ENCODE measurements at places on chromosomes 11 and 22.

DNA sequence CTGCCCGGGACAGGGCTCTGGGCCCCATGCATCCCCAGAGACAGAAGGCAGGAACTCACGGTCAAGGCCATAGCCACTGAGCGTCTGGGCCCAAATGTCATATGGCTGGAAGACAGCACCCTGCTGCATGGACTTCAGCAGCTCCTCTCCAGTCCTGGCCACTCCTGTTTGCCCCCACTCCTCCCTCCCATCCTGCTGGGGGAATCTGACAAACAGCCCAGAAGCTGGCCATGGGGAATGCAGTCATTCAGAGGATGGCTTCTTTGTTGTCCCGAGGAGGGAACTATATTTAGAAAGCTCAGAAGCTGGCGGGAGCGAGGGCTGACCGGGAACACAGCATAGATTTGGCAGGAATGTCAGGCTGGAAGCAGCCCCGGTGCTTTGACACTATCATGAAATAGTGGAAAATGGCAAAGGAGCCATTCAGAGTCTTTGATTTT lies 35.0 kb downstream of the DKK3 start:
- no peak for DNase-seq

GRCh38 chr22:26496456-26496855 lies 12.8 kb downstream of the SRRD start:
- no peak for DNase-seq

DNA sequence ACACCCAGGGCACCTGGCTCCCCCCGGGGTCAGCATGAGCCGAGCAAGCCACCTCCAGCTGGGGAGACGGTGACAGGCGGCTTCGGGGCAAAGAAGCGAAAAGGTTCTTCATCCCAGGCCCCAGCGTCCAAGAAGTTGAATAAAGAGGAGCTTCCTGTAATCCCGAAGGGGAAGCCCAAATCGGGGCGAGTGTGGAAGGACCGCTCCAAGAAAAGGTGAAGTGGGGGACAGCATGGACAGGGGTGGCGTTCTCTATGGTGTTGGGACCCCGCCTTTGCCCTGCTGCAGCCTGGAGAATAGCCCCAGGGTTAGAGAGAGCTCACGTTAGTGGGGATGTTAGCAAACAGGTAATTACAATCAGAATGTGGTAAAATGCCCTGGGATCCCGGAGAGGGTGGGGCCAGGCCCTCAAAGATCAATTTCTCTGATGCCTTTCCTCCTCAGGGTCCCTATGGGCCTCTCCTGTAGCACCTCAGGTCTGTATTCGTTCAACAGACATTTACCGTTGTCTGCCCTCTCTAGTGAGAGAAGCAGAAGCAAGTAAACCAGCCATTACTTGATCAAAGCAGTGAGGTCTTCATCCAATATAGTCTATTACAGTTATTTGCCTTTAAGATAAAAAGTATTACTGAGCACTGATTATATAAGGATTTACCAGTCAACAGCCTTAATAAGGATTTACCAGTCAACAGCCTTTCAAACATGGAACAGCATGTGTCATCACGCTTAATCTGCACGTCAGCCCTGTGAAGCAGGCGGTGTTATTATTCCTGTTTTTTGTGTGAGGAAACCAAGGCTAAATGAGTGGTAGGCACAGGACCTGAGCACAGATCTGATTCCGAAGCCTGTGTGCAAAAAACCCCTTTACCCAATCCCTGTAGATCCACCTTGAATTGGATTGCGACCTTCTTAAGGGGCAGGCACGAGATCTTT lies 1.0 kb downstream of the CCDC86 start:
- DNase-seq: no peak

- peak; percentile 50 for DNase-seq
Observed at GRCh38 chr11:7442588-7443215, 42.6 kb upstream of the OLFML1 start.

DNA sequence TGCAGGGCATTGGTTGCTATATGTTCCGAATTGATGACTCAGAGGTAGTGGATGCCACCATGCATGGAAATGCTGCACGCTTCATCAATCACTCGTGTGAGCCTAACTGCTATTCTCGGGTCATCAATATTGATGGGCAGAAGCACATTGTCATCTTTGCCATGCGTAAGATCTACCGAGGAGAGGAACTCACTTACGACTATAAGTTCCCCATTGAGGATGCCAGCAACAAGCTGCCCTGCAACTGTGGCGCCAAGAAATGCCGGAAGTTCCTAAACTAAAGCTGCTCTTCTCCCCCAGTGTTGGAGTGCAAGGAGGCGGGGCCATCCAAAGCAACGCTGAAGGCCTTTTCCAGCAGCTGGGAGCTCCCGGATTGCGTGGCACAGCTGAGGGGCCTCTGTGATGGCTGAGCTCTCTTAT lies 5.4 kb upstream of the TTC36 start:
- no peak for DNase-seq

- DNase-seq: no peak
Observed at GRCh38 chr11:68775951-68776388, 24.6 kb upstream of the TESMIN start.

- no peak for DNase-seq
Observed at GRCh38 chr11:85062659-85063058, 564.5 kb downstream of the DLG2 start.

- DNase-seq: no peak
Observed at GRCh38 chr11:70944141-70944540, 308.2 kb downstream of the SHANK2 start.

DNA sequence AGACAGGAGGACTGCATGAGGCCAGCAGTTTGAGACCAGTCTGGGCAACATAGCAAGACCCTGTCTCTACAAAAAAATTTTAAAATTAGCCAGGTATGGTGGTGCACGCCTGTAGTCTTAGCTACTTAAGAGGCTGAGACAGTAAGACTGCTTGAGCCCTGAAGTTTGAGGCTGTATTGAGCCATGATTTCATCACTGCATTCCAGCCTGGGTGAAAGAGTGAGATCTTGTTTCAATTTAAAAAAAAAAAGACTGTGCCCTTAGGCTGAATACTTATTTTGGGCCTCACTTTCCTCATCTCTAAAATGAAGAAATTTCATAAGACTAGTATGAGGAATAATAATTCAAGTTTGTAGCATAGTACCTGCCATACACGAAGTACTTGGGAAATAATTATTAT lies 6.9 kb downstream of the AQP11 start:
- no peak for DNase-seq

- DNase-seq: no peak
Observed at GRCh38 chr22:37343348-37343747, 61.0 kb downstream of the CYTH4 start.

- no peak for DNase-seq
Observed at GRCh38 chr11:20668844-20669819, at the start of gene NELL1. TSS of gene NELL1 (plus strand) at chr11:20669586.

DNA sequence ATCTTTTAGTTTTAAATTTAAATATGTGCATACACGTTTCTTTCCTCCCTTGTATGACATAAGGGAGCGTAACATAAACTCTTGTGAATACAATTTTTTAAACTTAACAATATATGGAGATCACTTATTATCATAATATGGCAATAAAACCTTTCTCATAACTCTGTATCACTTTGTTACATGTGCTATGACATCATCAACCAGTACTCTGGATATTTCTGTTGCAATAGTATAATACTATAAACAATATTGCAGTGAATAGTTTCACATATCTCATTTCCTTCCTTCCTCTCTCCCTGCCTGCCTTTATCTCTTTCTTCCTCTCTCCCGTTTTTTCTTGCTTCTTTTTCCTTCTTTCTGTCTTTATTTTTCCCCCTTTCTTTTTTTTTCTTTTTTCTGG lies 1278.0 kb upstream of the CNTN5 start:
- DNase-seq: no peak

DNA sequence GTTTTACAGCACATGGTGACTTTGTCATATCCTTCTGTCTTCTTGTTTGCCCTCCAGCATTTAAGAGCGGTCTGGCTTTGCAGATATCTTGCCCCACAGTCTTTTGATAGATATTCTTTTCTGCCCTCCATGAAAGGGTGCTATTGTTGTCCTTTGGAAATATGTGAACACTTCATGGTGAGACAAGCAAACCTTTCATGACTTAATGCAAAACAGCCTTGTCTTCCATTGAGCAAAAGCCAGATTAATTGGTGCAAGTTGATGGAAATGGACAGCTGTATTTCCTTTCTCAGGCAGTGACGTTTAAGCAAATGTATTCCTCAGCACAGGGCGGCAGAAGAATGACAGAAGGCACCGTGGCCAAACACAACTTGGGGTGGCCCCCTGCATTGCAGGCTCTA lies 4.4 kb downstream of the DCPS start:
- no peak for DNase-seq

DNA sequence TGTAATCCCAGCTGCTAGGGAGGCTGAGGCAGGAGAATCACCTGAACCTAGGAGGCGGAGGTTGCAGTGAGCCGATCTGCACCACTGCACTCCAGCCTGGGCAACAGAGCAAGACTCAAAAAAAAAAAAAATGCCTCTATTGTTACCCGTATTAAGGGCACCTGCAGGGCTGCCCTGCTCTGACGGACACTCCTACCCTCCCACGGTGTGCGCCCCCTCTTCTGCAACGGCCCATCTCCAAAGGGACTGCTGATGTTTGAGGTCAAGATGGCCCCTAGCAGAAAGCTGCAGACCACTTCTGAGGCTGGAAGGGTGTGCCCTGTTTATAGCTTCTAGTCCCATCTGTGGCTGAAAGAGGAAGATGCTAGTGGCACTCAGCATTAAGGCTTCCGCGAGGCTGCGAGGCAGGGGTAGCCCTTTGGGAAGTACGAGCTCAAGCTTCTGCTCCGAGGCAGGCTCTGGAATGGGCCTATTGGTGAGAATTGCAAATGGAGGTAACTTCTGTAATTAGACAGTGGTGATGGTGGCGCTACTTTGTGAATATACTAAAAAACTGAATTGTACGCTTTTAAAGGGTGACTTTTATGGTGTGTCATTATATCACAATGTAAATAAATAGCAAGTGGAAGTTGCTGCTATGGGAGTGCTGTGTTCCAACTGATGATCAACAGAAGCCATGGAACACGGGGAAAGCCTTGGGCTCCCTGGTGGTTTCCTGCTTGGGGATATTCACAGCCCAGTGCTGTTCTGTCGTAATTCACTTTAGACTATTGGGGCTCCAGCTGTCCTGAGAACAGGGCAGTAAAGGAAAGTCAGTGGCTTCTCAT lies 24.3 kb downstream of the ARFGAP2 start:
- DNase-seq: no peak

- DNase-seq: no peak
Observed at GRCh38 chr11:77449060-77449521, 24.8 kb downstream of the PAK1 start.

- DNase-seq: no peak
Observed at GRCh38 chr11:77212314-77213007, 84.4 kb downstream of the MYO7A start.

- no peak for DNase-seq
Observed at GRCh38 chr11:27281740-27282590, 81.0 kb downstream of the CCDC34 start.

- DNase-seq: no peak
Observed at GRCh38 chr11:99687320-99687719, 666.6 kb downstream of the CNTN5 start.

GRCh38 chr11:112478806-112479205 lies 218.1 kb upstream of the PLET1 start:
- no peak for DNase-seq

GRCh38 chr22:29625090-29625825 lies 21.8 kb downstream of the NF2 start:
- DNase-seq: no peak

GRCh38 chr22:50438305-50439275 lies 36.2 kb downstream of the SBF1 start:
- no peak for DNase-seq

DNA sequence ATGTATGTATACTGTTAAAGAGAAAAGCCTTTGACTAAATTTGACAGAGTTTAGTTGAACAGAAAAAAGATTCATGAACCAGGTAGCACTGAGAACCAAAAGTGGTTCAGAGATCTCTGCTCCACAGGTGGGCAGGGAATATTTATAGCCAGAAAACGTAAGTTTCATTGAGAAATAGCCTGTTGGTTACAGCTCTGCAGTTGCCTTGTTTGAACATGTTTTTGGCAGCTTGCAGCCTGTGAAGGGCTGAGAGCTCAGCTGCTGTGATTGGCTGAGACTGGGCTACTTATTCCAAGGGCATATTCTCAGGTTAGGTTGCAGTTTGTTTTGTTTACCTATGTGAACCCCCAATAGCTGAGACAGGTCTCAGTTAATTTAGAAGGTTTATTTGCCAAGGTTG lies 13.5 kb upstream of the ZNF74 start:
- DNase-seq: no peak

GRCh38 chr11:107413352-107413751 lies 44.3 kb downstream of the CWF19L2 start:
- DNase-seq: no peak

DNA sequence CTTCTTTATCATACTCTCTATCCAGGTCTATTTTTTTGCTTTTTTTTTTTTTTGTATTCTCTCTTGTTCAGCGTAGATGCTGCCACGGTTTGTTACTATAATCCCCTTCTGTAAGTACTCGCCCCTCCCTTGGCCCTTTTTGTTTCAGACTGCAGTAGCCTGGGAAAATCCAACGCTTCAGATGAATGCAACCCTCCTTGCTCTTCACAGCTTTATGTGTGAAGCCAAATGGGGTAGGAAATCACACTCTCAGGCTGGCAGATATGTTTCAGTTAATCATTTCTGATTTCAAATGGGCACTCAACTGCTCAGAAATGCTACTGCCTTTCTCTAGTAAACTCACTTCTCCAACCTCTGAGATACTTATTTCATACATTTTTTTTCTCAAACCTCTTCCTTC lies 149.1 kb downstream of the LARGE1 start:
- no peak for DNase-seq

DNA sequence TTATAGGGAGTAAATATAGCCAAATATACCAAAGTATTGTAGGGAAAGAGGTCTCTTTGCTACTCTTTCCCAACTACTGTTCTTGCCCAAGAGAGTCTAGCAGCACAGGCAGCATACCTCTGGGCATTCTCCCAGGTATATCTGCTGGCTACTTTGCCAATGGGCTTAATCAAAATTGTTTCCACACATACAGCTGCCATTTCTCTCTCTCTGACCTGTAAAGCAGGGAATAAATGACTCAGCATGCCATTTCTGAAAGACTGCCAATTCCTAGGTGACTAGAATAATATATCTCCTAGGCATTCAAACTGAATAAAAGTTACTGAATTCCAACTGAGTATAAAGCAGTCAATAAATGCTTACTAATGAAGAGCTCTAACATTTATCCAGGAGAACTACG lies 44.6 kb downstream of the RDX start:
- no peak for DNase-seq

DNA sequence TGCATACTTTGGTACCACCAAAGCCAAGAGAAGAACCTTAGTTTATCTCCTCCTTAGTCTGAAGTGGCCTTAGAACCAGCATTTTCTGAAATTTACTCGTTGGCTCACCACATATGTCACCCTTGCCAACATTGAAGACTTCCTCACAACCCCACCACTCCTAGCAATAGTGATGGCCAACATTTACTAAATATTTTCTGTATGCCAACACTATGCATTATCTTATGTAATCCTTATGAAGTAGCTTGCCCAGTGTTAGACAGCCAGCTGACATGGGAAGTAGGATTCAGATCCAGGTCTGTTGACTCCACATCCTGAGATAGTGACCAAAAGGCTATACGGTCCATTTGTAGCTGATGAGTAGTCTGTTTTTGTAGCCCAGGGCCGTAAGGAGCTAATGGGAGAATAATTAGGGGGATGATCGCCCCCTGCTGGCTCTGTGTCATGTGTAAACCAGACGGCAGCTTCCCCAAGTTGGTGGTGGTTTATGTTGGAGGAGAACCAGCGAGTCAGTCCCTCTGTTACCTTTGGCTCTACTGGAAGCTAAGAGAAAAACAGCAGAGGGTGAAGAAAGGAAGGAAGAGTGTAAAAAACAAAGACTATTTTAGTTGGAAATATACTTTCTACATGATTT lies 120.5 kb upstream of the RASSF10 start:
- DNase-seq: peak; percentile 46
